ENCODE measurements at places on chromosomes 13 and 19. TPM values are rescaled to one million over a fixed set of nuclear protein-coding genes. Genes with fewer than 3 reads are reported as not detected.

GRCh38 chr13:112729408-112729807 lies 39.6 kb downstream of the ATP11A start:
- no peak for DNase-seq

Gene RPL18A
- 517 TPM for total RNA-seq

DNA sequence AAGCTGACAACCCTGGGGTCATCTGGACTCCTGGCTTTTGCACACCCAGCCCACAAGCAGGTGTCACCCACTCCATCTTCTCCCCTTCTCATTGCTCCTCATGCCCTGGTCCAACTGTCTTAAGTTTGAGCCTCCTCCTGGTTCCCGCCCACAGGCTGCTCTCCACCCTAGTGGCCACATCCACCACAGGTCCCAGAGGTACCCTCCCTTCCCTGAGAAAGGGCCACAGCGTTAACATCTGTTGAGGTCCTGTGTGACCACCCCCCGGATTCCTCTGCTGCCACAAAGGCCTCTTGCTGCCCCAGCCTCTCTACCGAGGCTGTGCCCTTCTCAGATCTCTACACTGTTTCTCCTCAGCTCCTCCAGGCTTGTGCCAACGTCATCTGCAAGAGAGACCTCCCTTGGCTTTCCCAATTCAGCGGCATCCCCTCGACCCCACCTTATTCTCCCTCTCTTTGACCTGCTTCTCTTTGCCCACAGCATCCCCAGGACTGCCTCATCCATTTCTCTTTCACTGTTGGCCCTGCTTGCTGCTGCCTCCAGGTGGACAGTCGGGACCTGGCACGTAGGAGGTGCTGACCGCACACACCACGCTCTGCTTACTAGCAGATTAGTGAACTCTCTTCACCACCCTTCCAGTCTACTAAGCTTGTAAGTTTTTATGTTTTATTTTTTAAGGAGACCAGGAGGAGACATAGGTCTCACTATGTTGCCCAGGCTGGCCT lies 33.3 kb downstream of the SUGP2 start:
- DNase-seq: no peak

- no peak for DNase-seq
These were observed 254.7 kb downstream of the KLF12 start for GRCh38 chr13:73879346-73880015.

DNA sequence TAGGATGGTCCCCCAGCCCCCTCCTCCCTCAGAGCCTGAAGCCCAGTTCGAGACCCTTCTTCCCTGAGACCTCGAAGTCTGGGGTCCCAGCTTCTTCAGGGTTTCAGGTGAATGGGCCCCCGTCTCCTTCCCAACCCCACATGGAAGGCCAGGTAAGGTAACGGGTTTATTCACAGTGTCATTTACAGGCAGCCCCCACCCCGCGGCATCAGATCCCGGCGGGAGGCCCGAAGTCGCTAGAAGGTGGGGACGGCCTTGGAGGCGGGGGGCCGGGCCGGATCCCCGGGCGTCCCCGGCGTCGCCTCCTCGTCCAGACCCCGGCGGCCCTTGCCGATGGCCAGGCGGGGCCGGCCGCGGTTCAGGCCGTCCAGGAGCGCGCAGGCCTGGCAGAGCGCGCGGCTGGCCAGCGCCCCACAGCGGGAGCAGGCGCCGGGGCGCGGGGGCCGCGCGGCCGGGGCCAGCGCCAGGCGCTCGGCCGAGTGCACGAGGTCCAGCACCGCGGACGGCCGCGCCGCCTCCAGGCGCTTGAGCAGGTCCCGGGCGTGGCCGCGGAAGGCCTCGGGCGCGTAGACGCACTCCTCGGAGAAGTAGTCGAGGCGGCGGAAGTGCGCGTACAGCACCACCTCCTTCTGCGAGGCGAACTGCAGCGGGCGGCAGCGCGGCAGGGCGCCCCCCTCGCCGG lies 9.7 kb downstream of the CTU1 start:
- no peak for DNase-seq

- no peak for DNase-seq
These were observed 495.6 kb downstream of the SLITRK6 start for GRCh38 chr13:85303630-85304029.

Gene KLF12
- total RNA-seq: 8.2 TPM

Gene ZNF66
- 5.2 TPM for total RNA-seq

DNA sequence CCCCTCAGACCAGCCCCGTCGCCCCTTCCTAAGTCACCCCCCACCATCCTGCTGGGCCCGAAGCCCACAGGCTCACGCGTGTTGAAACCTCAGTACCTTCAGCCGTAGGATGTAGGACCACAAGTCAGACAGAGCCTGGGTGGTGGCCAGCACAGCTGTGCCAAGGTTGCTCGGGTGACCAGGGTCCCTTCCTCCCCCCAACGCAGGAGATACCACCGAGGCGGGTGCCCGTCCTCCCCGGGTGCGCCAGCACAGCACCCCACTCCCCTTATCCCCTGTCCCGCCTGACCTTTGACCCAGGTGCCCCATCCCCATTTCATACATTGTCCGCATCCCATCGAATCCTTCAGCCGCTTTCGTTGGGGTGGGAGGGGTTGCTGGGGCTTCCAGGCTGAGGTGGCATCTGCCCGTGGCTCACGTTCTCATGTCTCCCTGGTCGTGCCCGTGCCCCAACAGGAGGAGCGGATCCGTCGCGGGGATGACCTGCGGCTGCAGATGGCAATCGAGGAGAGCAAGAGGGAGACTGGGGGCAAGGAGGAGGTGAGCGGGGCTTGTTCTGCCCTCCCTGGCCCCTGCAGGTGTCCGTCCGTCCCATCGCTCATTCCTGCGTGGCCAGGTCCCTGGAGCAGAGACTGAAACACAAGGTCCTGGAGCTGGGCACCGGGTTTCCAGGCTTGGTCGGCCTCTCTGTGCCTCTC lies 14.5 kb downstream of the EPN1 start:
- no peak for DNase-seq

DNA sequence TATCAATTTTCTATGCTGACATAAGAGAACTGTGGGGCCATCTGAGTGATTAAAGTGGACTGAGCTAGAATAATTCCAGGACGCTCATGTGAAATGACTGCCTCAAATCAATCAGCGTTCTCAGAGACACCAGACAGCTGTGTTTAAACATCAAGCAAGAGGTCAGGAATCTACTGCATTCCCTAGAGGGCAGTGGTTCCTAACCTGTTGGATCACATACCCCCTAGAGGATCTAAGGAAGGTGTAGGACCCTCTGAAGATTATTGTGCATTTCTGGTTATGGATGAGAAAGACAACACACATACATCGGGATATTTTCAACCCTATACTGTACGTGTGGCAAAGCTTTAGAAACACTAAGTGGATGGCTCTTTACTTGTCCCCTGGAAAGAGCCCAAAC lies 51.8 kb upstream of the FREM2 start:
- DNase-seq: no peak

DNA sequence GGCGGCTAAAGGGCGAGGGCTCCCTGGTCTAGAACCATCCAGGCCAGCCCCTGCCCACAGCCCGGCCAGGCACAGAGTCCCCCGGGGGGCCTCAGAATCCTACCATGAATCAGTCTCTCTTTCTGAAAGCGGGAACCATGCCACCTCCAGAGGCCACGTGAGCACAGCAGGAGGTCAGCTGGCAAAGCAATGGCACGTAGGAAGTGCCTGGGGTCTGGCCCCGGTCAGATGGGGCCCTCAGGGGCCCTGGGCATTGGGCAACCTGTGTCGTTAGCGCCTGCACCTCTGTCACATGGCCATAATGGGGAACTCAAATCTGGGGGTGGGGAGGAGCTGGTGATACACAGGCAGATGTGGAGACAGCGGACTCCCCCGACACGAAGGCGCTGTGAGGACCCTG lies 8.8 kb downstream of the MFSD12 start:
- DNase-seq: no peak

Gene WDR88
- total RNA-seq: not detected
